ENCODE measurements at places on chromosomes 2 and 18.
A peak's percentile ranks its signal among the peaks of the same experiment; 100 is the strongest.

GRCh38 chr2:16005816-16006536, 65.6 kb downstream of the MYCN start:
- no peak for DNase-seq

DNA sequence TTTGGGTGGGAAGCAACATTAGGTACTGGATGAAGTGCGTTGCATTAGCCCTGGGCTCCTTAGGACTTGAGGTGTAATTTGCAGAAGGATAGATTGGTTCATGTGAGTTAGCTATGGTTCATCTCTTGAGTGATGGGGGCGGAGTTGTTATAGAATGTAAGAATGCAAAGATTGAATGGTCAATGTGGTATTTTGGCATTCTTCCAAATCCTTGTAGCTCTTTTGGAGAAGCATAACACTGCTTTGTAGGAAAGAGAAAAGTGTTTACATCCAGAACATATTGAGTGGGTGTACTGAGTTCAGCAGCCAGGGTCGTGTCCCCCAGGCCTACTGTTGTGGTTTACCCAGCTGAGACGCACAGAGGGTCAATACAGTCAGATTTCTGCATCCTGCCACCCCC, 173.5 kb downstream of the FMNL2 start:
- DNase-seq = no peak

DNA sequence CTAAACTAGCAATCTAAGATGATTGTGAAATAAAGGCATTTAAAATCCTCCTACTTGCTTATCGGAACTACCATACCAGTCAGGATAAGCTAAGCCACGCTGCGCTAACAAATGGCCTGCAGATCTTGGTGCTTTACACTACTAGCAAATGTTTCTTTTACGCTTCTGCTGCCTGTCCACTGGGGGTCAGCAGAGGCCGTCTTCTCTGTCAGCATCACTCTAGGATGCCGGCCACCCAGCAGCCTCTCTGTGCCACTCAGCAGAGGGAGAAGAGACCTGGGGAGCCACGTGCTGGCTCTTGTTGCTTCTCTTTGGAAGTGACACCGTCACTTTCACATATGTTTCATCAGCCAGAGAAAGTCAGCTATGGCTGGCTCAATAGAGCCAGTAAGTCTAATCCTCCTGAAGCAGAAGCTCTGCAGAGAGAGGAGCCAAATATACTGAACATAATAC, 36.6 kb downstream of the COPS8 start:
- DNase-seq = peak; percentile 27

DNA sequence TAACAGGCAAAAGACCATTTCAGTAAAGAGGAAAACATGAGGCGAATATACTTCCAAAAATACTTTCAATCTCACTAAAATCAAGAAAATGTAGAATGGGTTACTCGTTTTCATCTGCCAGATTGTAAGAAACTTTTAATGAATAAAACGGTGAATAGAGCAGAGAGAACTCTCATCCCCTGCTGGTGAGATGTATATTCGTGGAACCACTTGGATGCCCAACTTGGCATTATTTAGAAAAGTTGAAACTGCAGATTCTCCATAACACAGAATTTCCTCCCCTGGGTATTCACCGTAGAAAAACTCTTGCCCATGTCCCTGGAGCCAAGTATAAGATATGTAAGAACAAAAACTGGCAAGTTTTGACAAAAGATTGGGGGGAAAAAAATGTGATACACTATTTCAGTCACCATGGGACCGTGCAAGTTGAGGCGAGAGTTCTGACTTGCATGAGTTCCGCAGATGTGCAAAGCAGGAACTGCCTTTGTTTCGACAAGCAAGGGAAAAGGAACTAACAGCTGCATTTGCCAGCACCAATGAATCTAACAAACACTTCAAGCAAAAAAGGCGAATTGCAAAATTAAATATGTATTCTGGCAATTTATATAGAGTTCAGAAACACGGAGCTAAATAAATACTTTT, 14.8 kb downstream of the TIMM21 start:
- DNase-seq = no peak

DNA sequence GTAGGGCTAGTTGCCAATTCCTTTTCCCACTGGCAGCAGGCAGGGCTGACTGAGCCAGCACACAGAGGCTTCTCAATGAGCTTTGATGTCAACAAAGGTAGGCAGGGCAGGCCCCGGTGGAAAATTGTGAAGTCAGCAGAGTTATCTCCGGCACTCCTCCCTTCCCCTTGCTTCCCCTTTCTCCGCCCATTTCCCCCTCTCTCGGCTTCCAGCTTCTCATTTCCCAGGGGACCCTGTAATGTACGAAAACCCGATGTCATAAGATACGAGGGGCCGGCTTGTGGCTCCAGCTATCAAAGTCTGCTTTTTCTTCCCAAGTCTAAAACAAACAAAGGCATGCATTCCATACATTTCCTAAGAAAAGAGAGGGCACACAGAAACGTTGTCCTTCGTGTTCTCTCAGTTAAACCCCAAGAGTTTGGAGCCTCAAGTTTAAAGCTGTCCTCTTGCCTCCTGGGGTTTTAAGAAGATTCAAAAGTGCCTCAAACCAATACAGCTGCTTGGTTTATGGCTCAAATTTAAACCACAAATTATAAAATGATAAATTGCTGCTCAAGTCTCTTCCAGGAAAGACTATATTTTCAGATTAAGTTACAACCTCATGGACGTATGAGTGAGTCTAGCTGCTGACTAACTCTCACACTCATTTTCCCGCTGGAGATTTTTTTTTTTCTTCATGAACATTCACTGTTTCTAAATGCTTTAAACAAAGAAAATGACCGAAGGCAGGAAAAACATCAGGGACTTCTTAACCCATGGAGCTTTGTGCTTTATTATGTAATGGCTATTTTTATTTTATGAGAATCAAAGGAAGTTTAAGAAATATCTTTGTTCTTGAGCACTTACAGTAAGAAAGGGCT, 27.2 kb upstream of the EML4 start:
- DNase-seq = peak; percentile 50

GRCh38 chr18:13720123-13720522, 6.2 kb downstream of the FAM210A start:
- DNase-seq = no peak

DNA sequence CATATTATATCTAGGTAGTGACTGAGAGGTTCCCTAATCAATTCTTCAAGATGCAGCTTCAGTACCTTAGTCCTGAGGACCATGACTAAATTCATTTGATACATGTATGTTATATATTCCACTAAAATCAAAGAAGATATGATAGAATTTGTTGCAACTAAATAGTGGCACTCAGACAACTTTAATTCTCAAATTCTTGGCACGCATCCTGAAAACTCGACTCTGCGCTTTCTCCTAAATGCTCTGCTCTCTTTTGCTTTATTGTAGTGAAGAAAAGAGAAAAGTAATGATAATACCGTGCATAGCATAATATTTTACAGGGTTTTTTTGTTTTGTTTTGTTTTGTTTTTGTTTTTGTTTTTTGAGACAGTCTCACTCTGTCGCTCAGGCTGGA, 475.3 kb downstream of the ARHGAP15 start:
- no peak for DNase-seq

DNA sequence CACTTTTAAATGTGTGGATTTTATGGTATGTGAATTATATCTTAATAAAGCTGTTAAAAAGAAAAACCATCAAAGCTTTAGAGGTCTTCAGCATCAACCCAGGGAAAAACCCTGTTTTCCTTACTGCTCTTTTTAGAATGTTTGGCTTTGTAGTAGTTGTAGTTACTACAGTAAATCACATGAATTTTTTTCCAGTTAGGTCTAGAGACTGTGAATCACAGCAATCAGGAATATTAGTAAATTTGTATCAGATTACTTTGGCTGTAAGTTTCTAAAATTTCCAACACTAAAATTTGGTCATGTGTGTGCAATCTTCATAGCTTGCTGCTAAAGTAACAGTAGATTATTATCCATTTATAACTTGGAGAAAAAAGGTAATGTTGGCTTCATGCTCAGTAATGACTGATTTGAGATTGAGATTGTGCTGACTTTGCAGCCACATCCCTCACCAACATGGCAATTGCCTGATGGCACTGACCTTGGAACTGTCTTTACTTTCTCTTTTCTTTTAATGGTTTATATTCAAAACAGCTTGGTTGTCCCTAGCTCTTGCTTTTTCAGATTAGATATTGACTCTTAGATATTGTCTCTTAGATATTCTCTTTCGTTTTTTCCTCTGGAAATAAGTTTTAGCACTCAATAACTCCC, 41.1 kb downstream of the LCLAT1 start:
- DNase-seq = no peak

GRCh38 chr2:202681688-202682205, 47.0 kb downstream of the FAM117B start:
- DNase-seq = no peak

GRCh38 chr2:151475071-151475470, 65.4 kb downstream of the RIF1 start:
- no peak for DNase-seq

GRCh38 chr2:157747695-157748370, 119.2 kb upstream of the ACVR1C start:
- DNase-seq = no peak

DNA sequence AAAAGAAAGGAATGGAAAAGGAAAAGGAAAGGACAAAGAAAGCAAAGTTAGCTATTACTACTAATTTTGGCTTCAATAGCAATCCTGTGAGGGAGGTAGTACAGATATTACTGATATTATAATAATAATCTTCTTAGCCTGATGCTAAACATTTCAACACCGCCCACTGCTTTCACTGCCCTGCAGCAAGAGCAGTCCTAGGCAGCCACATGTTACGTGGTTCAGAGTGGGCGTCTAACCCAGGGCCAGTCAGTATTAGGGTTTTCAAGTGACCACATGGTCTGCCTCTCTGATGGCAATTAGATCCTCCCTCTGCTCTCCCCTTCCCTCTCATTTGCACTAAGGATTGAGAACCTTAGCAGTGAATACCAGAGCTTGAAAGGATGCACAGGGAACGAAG, 83.7 kb upstream of the ZNF397 start:
- no peak for DNase-seq

DNA sequence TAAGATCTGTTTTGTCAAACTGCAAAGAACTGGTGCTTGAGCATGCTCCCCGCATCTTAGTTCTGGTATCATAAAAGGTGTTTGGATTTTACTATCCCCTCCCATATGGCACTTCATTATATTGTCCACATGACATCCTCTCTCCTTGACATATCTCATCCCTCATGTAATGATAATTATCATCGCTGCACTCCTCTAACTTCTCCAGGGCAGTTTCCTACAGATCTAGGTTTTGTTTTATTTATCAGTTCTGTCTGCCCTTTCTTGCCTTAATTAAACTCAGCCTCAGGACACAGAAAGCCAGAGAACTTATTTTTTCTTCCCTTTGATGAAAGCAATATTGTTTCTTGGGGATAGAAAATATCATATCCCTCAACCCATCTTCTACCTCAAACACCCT, 129.6 kb upstream of the DDX18 start:
- no peak for DNase-seq

DNA sequence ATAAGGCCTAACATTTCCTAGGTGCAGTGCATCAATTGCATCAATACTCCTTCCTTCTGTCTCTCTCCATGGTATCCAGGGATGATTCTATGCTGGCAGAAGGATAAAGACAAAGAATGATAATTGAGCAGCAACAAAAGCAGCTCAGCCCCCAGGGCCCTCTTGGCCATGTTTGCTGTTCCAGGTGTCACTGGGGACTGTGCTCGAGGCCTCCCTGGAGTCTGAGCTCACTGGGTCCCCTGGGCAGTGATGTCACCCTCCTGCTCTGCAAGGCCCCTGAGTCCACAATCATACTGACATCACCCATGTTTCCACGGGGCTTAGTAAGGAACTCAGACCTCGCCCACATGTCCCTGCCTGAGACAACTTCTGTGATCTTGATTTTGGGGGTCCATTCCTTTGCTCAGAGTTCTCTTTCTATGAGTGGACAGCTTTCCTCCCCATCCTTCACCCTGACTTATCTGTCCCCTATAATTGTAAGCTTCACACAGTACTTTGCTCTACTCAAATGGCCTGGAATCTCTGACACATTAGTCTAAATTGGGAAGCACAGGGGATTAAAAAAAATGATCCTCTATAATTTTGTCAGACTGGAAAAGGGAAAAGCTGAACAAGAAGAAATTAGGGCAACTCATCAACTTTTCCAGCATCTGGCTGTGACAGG, 15.8 kb upstream of the EXOC6B start:
- DNase-seq = no peak

- DNase-seq = no peak
Measured at GRCh38 chr2:145036421-145037011, 516.6 kb upstream of the ZEB2 start.

GRCh38 chr2:227127201-227127600, 36.8 kb downstream of the COL4A4 start:
- no peak for DNase-seq

Measured in activated T-cell treated with anti-CD3 and anti-CD28 coated beads, Interleukin-2, amount 50 U/mL, for 1 hour (primary cell).